AG20443 (cell line): ENCODE measurements at places on chromosomes 13 and 19.
A peak's percentile ranks its signal among the peaks of the same experiment; 100 is the strongest.

DNA sequence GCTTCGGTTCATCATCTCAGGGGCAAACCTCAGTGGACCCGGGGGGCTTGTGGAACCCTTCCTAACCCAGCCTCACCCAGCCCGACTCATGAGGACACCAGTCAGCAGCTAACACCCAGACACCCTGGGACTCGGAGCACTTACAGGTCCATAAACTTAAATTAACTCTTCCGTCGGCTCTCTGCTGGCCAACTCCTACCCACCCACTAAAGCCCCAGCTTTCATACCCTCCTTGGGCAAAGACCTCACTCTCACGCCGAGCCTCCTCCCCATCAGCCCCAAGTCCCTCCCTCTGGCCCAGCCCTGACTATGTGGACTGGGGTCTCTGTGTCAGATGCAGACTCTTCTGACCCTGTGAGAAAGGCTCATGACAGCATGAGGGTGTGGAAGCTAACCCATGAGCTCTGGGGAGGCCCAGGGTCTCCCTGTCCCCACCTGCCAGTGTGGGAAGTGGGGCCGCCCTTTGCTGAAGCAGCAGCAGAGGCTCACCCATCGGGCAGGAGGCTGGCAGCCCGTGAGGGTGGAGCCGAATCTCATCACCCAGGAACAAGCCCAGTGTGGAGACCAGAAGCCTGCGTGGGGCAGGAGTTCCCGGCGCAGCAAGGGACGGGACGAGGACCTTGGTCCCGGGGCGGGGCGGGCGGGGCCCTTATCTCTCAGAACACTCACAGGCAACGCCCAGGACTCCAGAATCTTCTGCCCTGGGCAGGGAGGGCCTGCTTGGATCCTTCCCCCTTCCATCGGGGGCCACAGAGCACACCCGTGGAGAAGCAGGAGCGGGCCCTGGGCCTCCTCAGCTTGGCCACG is 19.8 kb downstream of the TCF3 start:
- no peak for DNase-seq

GRCh38 chr13:39909634-39910033 is 254.2 kb downstream of the COG6 start:
- DNase-seq, result no peak

GRCh38 chr19:30374865-30375552 is 2.8 kb downstream of the ZNF536 start:
- peak; percentile 61 for DNase-seq

- peak; percentile 4 for DNase-seq
These were observed 24.8 kb upstream of the SLC1A5 start for GRCh38 chr19:46812977-46813838.

DNA sequence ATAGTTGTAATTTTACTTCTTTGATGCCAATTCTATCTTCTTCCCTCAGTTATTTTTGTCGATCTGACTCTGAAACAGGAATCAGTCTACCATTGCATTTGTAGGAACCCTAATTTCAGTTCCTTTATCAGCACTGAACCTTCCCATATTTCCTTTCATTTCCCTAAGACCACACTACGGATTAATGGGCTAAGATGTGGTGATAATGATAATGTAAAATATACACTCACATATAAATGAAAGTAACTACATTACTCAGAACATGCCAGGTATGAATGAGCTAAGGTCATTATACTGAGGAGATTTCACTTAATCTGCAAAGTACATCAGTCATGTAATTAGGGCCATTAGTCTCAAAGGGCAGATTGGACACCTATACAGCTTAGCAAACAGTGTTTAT is 60.2 kb upstream of the RFC3 start:
- DNase-seq, result no peak

DNA sequence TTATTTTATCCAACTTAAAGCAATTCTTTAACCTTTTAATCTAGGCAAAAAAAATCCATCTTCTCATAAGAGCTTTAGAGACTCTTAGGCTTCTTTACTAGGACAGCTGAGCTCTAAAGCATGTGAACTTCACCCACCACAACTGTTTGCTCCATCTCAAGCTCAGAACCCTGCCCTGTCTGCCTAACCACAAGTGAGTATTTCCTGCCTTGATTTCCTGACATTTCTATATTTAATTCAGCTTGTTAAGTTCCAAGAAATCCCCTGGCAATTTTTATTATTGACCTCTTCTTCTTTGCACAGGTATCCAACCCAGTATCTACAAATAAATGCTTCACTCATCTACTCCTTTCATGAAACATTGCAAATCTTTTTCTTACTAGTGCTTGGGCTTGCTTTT is 21.1 kb upstream of the CEACAM21 start:
- DNase-seq, result no peak

- DNase-seq, result peak; percentile 48
These were observed 44.9 kb downstream of the ZNF611 start for GRCh38 chr19:52689843-52690368.
